RWPE2 (cell line): ENCODE measurements at places on chromosomes 13 and 19.

DNA sequence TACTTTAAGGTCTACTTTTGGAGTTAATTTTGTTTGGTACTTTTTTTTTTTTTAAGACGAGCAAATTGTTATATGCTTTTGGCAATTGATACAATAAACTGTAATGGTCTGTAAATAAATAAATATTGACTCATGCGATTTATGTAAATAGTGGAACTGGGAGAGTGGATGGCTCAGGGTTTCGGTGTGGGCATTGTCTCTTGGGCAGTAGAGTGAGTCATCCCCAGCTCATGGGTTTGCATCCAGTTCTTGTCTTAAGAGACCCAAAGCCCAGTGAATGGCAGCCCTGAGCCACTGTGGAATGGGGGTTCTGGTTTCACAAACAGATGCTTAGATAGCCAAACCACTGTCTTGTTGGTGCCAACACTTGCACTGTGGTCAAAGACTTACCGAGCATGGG lies 33.0 kb downstream of the FGF9 start:
- no peak for DNase-seq

DNA sequence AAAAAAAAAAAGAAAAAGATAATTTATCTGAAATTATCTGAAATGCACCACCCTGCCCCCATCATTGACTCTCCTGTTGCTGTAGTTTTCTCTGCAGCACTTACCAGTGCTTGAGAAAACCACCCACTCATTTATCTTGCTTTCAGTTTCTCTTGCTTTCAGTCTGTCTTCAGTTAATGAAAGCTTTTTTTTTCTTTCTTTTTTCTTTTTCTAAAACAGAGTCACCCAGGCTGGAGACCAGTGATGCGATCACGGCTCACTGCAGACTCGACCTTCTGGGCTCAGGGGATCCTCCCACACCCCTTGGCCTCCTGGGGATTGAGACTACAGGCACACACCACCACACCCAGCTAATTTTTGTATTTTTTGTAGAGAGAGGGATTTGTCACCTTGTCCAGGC lies 4.3 kb upstream of the ACP5 start:
- no peak for DNase-seq

DNA sequence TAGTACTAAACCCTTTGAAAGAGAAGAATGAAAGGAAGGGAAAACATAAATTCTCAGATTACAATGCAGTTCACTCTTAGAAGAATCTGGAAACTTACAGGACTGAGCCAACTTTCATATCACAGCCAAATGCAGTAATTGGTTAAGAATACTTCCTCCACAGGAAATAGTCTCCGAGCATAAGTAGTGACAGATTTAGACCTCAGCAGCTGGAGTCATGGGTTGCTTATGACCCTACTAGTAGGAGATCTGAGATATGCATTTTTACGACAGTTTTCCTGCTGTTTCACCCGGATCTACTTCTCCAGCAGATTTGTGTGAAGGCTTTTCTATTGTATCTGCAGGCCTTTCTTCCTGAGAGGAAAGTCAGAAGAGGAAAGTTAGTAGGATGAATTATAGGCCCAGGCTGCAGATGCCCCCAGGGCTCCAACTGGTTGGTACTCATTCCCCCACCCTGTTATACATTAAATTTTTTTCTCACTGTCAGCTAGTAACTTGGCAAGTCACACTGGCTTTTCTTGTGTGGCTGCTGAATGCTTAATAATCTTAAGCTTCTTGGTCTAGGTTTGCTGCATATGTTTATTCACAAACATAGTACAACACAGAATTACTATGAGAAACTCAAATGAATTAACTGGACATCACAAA lies 1241.5 kb upstream of the MIR17HG start:
- no peak for DNase-seq

GRCh38 chr19:27709496-27709895 lies 1503.5 kb downstream of the UQCRFS1 start:
- no peak for DNase-seq

DNA sequence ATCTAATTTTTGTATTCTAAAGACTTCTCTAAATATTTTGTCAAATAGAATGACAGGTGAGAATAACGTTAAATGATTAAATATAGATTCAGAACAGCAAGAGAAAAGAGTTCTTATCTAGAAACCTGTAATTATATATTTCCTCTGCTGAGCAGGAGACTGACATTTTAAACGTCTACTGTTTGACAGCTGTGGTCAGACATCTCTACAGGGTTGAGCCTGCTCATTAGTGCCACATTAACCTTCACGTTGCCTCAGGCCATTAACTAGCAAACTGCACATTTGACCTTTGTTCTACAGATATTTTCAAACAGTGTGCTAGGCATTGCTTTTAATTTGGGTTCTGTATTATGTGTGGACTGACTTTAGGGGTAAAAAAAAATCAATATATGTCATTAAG lies 347.5 kb downstream of the GPC5 start:
- no peak for DNase-seq

GRCh38 chr13:20671789-20672188 lies 31.7 kb upstream of the IL17D start:
- no peak for DNase-seq
